Globus pallidus (tissue), 1 donor: ENCODE measurements at places on chromosomes 5 and 9.

DNA sequence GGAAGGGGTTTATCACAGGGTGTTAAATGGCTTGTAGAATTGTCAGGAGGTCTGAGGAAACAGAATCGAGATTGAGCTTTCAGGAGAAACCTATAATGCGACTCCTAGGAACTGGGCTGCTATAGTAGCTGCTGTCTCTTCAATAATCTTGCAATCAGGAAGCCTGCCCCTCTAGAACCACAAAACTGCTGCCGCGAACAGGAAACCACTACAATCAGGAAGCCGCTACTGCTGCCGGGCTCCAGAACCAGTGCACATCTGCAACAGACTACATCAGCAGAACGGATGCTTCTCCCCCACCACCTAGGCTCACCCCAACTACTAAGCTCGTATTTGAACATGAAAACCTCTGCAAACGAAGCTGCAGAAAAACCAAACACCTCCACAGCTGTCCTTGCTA lies 31.6 kb downstream of the TNFSF8 start:
- peak; percentile 43 for DNase-seq

- DNase-seq: no peak
These were observed 284.4 kb upstream of the DAP start for GRCh38 chr5:11045411-11045810.

DNA sequence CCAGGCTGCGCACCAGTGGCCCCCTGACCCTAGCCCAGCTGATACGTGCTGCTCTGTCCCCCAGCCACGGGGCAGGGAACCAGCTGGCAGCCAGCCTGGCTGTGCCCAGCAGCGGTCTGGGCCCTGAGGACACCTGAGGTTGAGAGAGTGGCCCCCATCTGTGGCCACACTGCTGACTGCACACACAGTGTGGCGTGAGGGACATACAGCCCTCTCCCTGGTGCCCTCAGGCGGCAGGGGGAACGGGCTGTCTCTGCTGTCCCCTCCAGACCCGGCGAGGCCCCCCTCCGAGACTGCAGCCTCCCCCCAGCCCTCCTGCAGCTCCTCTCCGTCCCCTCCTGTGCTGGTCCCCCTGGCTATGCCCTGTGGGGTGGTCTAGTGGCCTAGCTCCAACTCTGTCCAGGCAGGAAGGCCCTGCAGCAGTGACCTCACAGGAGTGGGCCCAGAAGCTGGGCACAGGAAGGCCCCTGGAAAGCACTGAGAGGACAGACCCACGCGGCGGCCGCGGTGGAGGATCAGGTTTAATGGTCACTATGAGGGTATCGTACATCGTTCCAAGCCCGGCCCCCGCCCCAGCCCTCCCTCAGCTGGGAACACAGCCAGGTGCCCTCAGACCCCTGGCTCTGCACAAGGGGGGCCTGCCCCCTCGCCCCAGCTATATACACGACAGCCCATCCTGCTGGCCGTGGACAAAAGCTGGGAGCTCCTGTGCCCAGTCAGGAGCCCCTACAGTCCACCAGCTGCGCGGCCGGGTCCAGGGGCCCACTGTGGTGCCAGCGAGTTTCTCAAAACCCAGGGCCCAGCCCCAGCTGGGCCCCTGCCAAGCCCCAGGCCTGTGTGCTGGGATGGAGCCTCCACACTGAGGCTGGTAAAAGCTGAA lies 6.8 kb upstream of the ENTPD8 start:
- DNase-seq: peak; percentile 31

DNA sequence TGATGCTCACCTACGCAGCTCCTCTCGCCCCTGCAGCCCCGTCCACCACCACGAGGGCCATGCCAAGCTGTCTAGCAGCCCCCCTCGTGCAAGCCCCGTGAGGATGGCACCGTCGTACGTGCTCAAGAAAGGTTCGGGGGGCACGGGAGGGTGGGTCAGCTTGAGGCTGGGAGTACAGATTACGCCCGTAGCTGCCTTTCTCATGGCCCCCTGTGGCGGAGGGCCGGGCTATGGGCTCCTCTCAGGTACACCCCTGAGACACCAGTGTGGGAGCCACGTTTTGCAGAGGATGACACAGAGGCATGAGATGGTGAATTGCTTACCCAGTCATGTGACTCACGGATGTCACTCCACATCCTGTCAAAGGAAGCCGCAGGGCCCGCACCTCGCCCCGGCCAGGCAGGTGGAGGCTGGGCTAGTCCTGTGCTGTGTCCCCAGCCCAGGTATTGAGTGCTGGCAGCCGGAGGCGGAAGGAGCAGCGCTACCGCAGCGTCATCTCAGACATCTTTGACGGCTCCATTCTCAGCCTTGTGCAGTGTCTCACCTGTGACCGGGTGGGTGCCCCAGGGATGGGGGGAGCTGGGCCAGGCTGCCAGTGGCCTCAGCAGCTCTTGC lies 33.7 kb downstream of the USP20 start:
- DNase-seq: no peak

DNA sequence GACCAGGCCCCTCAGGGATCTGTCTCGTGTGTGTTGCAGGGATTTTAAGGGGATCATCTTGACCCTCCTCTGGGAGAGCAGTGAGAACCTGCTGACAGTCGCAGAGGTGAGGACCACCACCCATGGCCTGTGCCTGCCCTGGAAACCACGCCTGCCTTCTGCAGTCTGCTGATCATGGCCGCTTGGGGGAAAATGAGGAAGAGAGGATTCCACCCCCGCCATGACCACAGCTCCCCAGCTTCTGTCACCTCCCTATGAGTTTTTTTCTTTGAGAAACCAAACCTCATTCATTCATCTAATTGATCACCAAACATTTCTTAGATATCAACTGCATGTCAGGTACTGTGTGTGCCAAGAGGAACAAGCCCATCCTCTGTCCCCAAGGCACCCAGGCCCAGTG lies 46.3 kb upstream of the TDRD7 start:
- DNase-seq: no peak

DNA sequence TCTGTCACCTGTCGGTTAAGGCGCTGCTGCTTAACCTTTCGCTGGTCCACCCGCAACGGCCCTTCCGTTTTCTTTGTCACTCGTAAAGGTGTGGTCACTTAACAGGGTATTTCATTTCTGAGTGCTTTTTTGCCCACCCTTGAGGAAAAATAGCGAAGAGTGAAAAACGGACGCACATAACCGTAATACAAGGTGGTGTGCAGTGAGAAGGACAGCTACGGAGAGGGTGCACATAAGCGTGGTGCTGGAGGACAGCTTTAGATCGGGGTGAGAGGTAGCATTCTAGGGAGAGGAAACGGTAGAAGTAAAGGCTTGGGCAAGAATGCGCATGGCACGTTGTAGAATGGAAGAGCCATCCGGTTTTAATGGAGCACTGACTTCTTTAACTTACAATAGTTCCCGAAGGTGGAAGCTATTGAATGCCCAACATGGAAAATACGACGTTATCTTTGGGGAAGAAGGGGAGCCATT lies 761 bp downstream of the CCT5 start:
- no peak for DNase-seq

DNA sequence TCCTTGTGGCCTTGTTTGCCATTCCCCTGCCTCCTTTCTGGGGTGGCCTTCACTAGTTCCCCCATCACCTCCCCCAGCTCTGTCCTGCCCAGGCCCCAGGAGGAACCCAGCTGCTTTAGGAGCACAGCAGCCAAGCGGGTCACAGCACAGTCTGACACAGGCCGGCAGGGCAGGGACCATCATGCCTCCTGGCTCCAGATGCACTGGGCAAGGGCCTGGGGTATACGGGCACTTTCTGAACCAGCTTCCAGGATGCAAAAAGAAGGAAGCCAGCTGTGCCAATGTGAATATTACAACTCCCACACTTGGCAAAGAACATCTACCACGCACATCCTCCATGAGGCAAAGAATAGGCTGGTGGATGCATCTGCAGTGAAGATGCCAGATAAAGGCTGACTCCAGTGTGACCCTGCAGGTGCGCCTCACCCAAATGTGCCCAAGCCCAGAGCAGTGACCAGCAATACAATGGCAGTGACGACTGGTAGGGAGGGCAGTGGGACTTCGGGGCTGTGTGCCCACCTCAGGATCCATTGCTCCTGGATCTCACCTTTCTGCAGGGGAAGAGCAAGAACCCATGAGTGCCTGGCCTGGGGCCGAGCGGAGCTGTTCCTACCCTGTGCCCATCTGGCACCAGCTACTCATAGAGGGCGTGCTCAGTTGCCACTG lies 6.3 kb upstream of the IL3 start:
- no peak for DNase-seq

DNA sequence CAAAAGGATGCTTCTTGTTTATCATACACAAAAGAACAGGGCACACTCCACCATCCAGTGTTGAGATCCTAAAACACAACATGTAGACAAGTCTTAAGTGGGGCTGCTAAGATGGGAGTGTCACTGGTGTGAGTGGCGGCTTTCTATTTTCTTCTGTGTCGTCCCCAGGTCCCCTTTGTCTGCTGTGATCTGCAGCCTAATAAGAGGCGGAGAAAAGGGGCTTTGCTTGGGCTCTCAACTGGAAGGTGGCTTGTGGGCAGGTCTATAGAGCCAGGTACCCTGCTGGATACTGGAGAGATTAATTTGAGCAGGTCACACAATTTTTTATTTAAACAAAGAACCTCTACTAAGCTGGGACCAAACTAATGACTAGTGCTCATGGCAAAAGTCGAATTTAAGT lies 126.1 kb upstream of the SAP30L start:
- no peak for DNase-seq

- no peak for DNase-seq
These were observed 125.3 kb upstream of the SLC25A48 start for GRCh38 chr5:135709208-135709575.

- no peak for DNase-seq
These were observed 2.0 kb downstream of the AK3 start for GRCh38 chr9:4738866-4739586.

DNA sequence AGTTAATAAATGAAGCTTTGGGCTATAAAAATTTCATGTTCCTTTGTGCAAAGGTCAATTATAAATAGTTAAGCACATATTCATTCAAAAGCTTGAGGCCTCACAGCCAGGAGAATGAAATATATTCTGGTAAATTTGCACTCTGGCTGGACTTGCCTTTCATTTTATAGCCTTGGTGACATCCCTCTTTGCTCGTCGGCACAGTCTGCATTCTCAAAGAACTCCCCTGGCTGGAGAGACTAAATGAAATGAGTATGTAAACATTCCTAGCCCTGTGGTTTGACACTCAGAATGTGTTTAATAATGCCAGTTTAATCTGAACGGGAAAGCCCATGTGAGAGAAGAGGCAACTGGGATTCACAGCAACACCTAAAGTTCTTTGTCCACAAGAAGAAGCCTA lies 285.6 kb downstream of the BRINP1 start:
- no peak for DNase-seq

DNA sequence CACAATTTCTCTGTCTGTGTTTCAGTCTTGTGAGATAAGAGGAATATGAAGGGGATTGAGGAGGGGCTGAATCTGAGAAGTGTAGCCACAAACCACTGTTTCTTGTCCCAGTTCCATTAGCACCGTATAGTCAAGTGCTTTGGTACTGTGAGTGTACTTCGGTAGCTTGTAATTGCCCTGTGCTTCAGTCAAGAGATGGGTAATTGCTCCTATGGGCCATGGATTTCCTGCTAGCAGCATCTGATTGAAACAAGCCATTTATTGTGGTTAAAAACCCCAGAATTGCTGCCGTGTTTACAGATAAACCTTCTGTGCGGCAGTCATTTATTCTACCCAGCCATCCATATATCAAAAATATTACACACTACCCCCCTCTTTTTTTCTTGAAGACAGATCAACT lies 98.6 kb downstream of the MAT2B start:
- no peak for DNase-seq

- no peak for DNase-seq
These were observed 13.0 kb downstream of the SLC38A9 start for GRCh38 chr5:55699041-55699688.

GRCh38 chr5:179403426-179404147 lies 58.3 kb upstream of the ADAMTS2 start:
- DNase-seq: no peak

DNA sequence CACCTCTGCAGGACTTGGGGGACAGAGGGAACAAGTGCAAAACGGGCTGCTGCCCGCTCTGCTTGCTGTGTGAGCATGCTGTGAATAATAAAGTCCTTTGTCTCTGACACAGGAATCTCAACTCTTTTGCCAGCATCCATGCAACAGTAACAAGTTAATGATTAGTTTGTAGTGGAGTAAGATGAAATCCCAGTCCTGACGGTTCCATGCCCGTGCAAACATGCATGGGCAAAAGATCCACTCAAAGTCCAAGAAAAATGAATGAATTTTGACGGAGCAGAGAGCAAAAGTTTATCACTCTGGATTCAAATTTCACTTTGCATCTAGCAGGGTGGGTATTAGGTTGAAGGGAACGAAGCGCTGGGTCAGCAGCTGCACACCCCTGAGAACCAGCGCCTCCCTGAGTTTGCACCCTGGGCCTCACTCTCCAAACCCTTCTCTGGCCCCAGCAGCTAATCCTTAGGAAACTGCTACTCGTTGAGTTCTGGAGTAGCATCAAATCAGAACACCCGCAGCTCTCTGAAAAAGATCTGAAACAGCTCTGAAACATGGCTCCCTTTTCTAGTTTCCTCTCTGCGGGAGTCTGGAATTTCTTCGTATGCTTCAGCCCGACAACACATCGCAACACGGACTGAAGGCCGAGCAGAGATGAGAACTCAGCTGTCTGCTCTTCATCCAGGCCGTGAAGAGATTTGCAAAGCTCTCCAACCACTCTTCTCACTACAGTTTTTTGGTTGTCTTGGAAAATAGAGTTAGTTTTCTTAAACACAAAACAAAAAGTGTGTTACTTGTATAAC lies 45.6 kb upstream of the RUFY1 start:
- no peak for DNase-seq

- no peak for DNase-seq
These were observed 9.0 kb downstream of the ABHD17B start for GRCh38 chr9:71901695-71902597.

GRCh38 chr5:13944560-13945199 lies at the start of gene DNAH5:
Gene DNAH5, minus strand, starts transcription at chr5:13944688. Its CDS starts 250 bp downstream, at chr5:13944438.
- DNase-seq: no peak

GRCh38 chr5:38562444-38563210 lies 6.2 kb upstream of the LIFR start:
- no peak for DNase-seq

- peak; percentile 18 for DNase-seq
These were observed 151.5 kb upstream of the PITX1 start for GRCh38 chr5:135185481-135186065.

- no peak for DNase-seq
These were observed 175.9 kb downstream of the KIF4B start for GRCh38 chr5:155189476-155189875.

GRCh38 chr5:73339051-73339575 lies 109.5 kb downstream of the FOXD1 start:
- DNase-seq: no peak

- DNase-seq: no peak
These were observed at the start of gene CXCL14 for GRCh38 chr5:135578685-135579341. Gene CXCL14, minus strand, starts transcription at chr5:135578991. Its CDS starts 213 bp downstream, at chr5:135578778.

GRCh38 chr9:1129382-1129781 lies 79.2 kb downstream of the DMRT2 start:
- no peak for DNase-seq

DNA sequence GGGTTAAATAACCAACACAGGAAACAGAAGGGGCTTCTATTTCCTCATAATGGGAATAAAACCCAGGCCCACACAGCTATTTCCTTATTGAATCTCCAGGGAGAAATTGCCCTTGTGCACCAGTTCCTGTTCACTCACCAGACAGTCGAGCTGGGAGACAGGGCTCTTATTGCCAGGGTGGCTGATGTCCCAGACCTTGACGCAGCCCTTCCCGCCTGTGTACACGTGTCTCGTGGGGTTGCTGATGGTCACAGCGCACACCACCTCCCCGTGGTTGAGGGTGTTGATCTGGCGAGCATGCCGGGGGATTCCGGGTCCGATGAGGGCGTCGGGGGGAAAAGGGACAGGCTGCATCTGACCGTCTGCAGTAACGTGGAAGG lies 96.5 kb downstream of the TLE1 start:
- peak; percentile 27 for DNase-seq

GRCh38 chr5:79697222-79698170 lies 7.9 kb downstream of the CMYA5 start:
- no peak for DNase-seq
